Cardiac septum (tissue), 1 donor: ENCODE measurements at places on chromosomes 1 and 21. TPM values are rescaled to one million over a fixed set of nuclear protein-coding genes. Genes with fewer than 3 reads are reported as not detected.

Gene GNAT2
- total RNA-seq = not detected

Gene DOCK7
- 12.8 TPM for total RNA-seq

Gene HCRTR1
- total RNA-seq = not detected

Gene MYOG
- 0.16 TPM for total RNA-seq

Gene REN
- total RNA-seq = not detected

Gene MPL
- 1.6 TPM for total RNA-seq

Gene PLA2G2F
- not detected for total RNA-seq

Gene KCNH1
- total RNA-seq = not detected

Gene KIAA1614
- total RNA-seq = 11.4 TPM

Gene MRTO4
- total RNA-seq = 14.8 TPM

Gene ERG
- total RNA-seq = 15.5 TPM
